ENCODE measurements at places on chromosomes 4 and X.

DNA sequence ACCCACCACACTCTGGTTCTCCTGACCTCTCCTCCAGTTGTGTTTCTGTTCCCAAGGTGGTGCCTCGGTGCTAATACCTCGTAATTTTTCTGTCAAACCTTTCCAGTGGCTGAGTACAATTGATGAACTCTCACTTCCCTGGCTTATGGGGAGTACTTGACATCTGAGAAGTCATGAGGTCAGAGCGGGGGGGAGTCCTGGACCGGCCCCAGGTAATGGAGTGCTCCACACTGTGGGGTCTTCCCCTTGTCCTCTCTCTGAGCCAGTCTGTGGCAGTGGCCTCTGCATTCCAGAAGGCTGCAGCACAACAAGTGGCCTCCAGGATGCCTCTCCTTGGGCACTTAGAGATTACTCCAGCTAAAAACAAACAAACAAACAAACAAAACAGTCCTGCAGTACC, 122.5 kb upstream of the TRIM2 start:
- DNase-seq: no peak

DNA sequence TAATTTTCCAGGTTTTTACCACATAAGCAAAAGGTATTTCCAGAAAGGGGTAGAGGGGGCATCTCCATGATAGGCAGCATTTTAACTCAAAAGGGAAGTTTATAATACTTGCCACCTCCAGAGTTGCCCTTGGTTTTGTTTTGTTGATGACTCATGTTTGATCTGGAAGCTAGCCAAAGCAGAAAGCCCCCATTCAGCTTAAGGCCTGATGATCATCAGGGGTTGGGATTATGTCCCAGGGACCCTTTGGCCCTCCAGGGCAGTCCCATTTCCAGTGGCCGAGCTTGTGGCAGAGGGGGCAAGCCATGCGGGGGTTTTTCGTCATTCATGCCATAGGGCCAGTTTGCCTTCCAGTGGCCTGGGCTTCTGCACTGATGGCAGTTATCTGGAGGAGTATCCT, 143.0 kb upstream of the PLAC1 start:
- DNase-seq: no peak

DNA sequence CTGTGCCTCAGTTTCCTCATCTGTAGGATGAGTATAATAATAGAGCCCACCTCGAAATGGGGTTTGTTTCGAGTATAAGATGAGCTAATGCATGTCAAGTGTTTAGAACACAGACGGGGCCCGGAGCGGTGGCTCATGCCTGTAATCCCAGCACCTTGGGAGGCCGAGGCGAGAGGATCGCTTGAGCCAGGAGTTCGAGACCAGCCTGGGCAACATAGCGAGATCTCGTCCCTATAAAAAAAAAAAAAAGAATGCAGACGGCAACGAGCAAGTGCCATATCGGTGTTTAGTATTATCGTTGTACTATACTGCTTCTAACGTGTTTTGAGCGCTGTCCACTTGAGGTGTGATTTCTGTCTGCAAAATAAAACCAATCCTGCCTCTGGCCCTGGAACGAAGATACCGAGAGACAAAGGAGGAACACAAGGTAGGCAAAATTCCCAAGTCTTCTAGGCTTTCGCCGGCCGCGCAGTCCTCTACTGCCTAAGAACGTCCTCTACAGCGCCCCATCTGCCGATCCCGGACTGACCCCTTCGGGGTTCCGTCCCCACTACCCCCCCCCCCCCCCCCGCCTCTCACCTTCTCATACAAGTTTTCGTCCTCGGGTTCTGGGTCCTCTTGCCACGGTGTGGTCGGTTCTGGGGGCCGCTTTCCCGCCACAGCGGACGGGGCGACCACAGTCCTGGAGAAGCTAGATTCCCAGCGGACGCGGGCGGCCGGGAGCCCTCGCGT, 442 bp downstream of the NDUFB11 start:
- peak; percentile 27 for DNase-seq

- no peak for DNase-seq
Measured at GRCh38 chrX:15860921-15861320, 6.3 kb upstream of the AP1S2 start.

GRCh38 chr4:46927201-46927600, 18.2 kb upstream of the COX7B2 start:
- DNase-seq: no peak

GRCh38 chr4:4979971-4980370, 39.3 kb downstream of the CYTL1 start:
- DNase-seq: no peak

- no peak for DNase-seq
Measured at GRCh38 chr4:34148322-34148908, 2095.9 kb downstream of the ARAP2 start.

GRCh38 chr4:163269869-163270268, 62.5 kb downstream of the NPY1R start:
- no peak for DNase-seq

DNA sequence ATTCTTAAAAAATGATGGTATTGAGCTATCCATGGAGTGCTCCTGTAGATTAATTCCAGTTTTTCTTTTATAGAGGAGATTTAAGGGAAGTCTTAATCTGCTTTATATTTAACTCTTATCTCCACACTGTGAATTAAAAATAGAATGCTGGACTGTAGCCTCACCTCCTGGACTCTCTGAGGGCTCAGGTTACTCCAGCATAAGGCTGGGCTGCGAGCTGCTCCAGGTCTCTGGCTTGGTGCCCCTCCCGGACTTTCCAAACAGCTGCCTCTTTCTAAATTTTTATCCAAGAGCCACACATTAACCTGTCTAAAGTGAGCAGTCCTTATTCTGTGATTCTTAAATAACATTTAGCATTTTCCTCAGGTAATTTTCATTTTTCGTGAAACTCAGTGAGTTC, 218.7 kb upstream of the JADE1 start:
- no peak for DNase-seq

DNA sequence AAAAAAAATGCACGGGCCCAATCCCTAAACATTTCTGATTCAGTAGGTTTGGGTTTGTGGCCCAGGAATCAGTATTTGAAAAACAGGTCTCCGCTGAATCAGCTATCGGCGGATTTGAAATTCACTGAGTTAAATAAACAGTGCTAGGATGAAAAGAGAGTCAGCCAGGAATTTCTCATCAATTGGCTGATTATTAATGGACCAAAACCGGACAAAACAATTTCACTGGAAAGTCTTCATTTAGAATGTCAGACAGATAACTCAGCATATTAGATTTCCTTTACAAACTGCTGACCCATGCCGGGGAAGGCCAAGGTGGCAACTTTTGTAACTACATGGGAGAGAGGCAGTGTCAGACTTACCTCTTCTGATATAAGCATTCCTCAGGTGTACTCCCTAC, 99.4 kb upstream of the LSM6 start:
- DNase-seq: no peak

- no peak for DNase-seq
Measured at GRCh38 chr4:28822163-28822562, 1898.0 kb upstream of the PCDH7 start.

DNA sequence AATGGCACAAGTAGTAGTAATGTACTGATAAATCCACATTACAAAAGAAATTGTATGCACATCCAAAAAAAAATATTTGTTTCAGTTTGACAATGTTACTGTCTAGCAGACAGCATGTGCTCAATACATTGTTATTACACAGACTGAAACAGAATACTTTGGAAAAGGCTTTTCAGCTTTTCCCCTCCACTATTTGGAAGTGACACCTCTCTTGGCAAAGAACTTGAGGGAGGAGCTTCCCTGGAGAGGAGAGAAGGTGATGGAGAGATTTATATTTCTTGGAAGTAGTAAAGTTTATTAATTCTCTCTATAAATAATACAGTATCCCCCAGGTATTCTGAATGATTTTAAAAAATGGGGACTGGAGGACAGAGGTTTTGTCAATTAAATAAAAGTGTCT, 131.8 kb downstream of the SCFD2 start:
- DNase-seq: no peak

DNA sequence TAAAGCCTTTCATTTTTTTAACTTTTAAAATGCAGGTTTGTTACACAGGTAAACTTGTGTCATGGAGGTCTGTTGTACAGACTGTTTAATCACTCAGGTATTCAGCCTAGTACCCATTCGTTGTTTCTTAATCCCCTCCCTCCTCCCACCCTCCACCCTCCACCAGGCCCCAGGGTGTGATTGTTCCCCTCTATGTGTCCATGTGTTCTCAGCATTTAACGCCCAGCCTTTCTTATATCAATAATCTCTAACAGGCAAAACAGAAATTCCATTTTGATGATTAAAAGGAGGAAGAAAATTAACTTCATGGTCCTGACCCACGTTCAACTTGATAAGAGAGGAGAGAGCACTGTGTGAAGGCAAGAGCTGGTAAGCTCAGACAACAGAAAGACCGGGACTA, 75.1 kb downstream of the TSPAN5 start:
- DNase-seq: no peak

- no peak for DNase-seq
Measured at GRCh38 chrX:86714441-86714840, 566.2 kb downstream of the DACH2 start.
